ENCODE measurements at places on chromosomes 3 and 15.

- no peak for DNase-seq
These were observed 33.8 kb downstream of the CYP11A1 start for GRCh38 chr15:74333662-74334061.

- DNase-seq: no peak
These were observed 15.5 kb upstream of the ACAP2 start for GRCh38 chr3:195458316-195458717.

DNA sequence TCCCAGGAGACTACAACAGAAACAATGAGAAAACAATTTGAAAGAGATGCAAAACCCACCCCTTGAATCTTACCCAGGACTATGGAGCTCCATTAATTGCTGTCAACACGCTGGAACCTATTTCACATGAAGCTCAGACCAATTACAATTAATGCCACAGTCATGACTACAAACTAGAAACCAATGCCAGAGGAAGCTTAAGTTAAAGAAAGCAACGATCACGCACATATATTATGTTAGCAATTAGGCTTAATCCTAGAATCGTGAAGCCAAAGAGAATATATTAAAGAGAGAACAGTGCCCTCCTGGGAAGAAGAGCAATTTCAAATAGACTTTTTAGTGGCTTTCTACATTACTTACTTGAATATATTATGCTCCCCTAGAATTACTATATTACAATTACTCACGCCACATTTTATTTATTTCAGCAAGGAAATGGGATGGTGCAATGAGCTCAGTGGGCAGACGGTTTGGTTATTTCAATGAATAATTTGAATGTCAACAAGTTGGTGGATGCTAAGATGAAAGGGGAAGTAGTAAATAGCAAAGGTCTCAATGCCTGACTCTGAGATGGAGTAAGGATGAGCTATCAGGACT is 125.5 kb downstream of the GREM1 start:
- no peak for DNase-seq

DNA sequence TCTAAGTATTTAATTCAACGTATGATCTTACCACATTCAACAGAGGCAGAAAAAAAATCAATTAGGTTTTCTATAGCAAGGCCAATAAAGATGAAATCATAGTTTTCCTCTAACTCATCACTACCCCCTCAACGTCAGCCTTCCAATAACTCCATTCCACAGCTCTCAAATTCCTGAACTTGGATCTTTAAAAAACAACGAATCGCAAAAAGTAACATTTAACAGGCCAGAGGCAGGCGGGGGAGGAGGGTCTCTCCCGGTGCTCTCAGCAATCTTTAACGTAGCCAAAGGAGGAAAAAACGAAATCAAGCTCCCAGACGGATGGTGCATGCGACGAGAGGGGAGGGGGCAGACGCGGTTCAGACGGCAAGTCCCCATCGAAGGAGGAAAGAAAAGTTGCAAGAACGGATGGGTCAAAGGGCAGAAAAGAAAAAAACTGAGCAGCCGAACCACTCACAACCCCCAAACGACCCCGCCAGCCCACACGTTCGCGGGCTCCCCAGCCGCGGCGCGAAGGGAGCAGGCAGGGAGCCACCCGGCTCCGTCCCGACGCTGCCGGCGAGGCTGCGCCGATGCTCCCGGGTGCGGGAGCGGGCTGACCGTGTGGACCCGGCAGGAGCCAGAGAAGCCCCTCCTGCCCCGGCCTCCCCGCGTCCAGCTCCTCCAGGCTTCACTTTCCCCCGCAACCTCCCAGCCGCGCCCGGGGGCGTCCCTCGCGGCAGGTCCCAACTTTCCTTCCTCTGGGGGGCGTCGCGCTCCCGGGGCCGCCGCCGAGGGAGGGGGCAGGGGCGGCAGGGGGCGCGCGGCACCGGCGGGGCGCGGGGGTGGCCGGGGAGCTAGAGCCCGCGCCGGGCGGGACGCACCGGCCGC is 703 bp downstream of the PEAK1 start:
- no peak for DNase-seq

DNA sequence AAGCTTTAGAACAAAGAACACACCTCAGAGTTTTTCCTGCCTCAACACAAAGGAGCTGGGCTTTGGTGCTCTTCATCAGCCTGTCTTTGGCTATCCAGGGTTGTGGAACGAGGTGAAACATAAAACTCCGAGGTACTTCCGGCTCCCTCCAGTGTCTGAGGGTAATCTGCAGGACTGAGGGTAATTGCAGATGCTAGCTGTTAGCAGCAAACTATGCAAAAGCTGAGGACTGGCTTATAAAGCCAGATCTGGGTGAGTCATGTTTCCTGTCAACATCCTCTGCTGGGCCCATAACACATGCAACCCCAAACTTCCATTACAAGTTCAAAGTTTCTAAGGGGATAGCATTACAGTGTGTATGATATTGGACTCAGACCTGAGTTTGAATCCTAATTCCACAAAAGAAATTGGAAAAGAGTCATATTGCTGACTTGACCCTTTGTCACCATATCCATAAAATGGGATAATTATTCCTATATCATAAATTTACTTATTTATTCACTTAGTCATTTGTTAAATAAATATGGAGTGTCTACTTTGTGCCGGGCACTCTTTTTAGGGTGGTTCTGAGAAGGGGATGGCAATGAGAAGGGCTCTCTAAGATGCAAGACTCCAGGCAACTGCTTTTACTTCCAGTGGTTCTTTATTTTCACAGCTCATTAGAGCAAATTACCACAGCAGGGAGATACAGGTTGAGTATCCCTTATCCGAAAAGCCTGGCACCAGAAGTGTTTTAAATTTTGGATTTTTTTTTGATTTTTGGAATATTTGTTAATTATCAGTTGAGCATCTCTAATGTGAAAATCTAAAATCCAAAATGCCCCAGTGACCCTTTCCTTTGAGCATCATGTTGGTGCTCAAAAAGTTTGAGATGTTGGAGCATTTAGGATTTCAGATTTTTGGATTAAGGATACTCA is 9.5 kb upstream of the TRIM69 start:
- DNase-seq: peak; percentile 53

GRCh38 chr15:47203993-47204392 is 513.3 kb upstream of the SEMA6D start:
- DNase-seq: no peak

GRCh38 chr3:73451301-73451944 is 173.3 kb downstream of the PDZRN3 start:
- DNase-seq: no peak

DNA sequence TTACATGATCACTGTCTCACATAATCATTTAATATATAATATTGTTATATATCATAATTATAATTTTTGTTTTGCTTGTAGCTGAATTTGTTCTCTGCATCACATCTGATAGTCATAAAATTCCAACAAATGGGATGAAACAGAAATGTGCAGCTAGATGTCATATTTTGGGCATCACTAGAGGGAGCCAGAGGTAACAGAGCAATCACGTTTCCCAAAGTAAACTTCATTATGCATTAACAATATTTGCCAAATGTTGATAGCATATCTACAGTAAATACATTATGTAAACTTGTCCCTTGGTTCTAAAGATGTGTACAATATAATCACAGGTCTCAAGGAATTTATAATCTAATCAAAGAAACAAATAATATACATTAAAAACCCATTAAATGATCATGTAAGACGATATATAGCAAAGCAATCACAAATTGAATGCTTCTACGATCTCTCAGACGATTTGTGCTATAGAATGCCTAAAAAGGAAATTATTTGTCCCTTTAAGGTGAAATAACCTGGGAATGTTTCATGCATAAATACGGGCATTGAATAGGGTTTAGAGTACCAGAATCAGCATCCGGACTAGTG is 234.2 kb upstream of the MCTP2 start:
- DNase-seq: no peak

DNA sequence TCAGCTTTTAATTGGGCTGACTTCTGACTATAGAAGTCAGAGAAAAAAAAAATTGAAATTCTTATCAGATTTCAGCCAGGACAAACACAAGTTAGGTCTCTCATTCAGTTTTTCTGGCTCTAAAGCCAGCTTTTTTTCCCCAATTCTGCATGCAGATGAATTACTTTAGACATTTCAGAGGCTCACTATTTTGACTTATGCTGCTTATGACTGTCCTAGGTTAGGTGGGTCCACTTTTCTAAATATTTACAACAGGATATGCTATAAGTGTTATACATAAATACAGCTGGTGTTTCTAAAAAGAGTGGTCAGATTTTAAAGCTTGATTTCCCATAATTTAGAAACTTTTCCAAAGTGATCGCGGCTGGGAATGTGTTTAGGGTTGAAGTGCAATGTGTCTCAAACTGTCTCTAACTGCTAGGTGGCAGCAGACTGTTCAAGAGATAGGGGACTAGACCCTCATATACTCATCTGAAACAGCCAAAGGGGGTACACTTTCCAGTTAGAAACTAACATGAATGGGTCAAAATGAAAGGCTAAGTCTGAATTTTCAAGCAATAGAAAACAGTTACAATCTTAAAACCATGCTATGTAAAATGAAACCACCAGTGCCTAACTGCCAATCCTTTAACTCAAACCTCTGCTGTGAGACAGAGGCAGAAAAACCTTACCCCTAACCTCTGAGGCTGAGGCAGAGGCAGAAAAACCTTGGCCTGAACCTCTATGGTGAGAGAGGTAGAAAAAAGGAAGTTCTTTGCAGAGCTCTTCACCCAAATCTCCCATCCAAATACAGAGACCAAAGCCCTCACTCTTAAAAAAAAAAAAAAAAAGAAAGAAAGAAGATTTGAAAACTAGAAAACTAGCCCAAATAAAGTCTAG is 596.0 kb downstream of the NTRK3 start:
- no peak for DNase-seq

- no peak for DNase-seq
These were observed 19.1 kb downstream of the ZDHHC19 start for GRCh38 chr3:196192036-196192523.

GRCh38 chr15:87944050-87944449 is 312.5 kb downstream of the NTRK3 start:
- no peak for DNase-seq

DNA sequence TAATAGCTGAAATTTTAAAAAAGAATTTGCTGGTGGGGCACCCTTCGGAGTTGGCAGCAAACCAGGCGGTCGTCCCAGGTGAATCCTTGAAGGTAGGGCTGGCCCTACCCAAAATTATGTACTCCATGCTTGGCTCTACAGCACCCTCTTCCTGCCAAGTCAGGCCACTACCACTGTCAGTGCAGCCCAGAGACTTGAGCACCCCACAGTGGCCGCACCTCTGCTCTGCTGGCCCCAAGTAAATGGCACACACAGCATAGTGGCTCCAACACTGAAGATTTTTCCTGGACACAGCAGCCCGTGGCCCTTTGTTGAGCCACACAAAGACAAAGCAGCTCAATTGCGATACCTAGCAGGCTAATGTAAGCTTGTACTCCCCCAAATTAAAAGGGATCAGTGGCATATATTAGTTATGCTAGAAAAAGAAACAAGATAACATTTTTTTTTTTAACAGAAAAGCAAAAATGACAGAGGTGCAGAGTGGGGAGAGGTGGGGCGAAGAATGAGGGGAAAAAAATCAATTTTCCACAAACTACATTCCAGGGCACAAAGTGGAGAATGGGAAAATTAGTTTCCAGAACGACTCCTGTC is 250.5 kb downstream of the UACA start:
- no peak for DNase-seq

DNA sequence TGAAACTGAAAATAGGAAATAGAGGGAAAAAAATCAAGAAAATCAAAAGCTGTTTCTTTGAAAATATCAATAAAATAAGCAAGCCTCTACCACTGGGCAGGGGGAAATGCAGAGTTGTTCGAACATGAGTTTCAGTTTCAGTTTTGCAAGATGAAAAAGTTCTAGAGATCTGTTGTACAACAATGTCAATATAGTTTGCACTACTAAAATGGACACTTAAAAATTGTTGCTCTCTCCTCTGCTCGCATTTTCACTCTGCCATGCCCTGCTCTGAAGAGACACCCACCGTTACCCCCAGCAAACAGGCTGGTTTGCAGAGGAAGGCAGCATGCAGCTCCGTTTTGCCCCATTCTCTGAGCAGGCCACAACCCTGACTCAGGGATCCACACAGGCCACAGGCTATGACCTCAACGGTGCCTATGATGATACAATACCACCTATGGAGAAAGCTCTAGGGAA is 64.5 kb downstream of the ZNF148 start:
- DNase-seq: no peak

- DNase-seq: no peak
These were observed 35.6 kb downstream of the RTP4 start for GRCh38 chr3:187403768-187404288.

DNA sequence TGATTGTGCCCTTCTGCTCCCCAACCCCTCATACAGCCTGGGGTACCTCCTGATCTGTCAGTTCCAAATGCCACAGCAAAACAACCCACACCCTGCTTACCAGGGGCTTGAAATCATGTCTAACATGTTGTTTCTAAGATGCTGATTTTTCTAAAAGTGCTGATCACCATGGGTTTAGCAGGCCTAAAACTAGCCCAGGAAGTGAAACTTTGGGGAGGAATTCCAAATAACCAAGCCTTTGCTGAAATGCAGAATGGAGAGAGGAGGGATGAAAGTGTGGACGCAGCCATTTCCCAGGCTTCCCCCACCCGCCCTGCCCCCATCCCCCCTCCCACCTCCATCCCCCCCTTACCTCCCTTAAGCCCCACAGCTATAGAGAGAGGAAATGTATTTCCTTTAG is 2.0 kb upstream of the HRH1 start:
- no peak for DNase-seq

- DNase-seq: no peak
These were observed 5.0 kb upstream of the RAMAC start for GRCh38 chr15:82980981-82981380.

GRCh38 chr15:70262171-70262570 is 164.5 kb upstream of the TLE3 start:
- no peak for DNase-seq

DNA sequence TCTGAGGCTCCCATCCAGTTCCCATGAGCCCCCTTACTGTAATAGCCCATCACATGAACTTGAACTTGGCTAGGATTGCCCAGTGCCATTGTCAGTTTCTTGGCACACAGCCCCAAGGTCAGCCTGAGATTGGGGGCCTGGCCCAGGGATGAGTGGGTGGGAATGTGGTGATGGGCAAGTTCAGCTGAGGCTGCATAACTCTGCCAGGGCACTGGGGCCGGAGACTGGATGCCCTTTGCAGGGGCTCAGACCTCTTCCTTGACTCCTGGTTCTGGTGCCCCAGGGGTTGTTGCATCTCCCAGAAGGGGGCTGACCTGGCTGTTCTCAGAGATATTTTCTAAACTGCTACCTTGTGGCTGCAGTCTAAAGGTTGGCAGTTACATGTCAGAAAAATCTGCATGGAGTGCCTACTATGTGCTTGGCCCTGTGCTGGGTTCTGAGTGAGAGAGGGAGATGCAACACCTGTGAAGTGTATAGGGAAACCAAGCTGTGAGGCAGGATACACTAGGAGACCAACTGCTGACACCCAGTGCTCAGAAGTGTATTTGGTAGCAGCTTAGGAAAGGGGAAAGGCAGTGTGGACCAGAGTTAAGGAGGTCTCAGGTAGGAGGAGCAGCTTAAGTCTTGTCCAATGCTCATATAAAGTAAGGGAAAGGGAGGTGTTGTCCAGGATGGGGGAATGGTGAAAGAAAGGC is 74.8 kb upstream of the PRR23C start:
- no peak for DNase-seq

GRCh38 chr3:14133876-14134275 is 9.0 kb downstream of the TMEM43 start:
- no peak for DNase-seq

- DNase-seq: no peak
These were observed 261.9 kb upstream of the ICE2 start for GRCh38 chr15:60740787-60741354.
